Activated naive CD8-positive, alpha-beta T cell treated with anti-CD3 and anti-CD28 coated beads, Interleukin-2, amount 10 ng/mL, durations not matched to agents 7 days and 5 days (primary cell): ENCODE measurements at places on chromosomes 11 and 22.

DNA sequence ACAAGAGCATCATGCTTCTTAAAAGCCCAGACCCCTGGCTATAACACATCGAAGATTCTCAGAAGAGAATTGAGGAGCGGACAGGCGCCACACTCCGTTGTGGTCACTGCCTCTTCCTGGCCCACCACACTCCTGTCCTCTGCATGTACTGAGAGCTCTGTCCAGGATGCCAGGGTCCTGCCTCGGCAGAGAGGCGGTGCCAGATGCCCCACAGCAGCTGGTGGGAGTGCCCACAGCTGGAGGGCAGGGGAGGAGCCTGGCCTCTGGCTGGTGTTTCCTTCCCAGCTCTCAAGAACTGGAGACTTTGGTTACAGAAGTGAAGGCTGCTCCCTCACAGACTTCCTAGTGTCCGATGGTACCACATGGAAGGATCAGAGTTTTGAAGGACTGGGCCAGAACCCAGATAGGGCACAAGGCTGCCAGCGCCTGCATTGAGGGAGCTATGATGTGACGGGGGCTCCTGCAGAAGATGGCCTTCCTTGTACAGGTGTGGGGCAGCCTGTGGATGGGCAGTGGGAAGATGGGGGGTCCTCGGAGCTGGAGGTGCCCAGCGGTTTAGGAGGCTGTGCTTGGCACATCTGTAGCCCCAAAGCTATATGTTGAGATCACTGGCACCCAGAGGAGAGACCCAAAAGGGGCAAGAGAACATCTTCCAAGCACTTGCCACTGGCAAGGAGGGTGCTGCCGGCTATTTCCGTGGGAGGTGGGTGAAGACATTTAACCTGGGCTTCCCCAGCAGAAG is 19.4 kb downstream of the RSPH14 start:
- DNase-seq, result no peak

DNA sequence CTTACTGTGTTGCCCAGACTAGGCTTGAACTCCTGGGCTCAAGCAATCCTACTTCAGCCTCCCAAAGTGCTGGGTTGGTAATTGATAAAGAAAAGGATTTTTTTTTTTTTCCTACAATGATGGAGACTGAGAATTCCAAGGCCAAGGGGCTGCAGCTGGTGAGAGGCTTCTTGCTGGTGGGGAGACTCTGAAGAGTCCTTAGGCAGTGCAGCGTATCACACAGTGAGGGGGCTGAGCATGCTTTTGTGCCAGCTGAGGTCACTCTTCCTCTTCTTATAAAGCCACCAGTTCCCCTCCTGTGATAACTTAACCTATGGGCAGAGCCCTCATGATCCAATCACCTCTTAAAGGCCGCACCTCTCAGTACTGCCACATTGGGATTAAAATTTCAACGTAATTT is 28.2 kb upstream of the CCDC81 start:
- no peak for DNase-seq

DNA sequence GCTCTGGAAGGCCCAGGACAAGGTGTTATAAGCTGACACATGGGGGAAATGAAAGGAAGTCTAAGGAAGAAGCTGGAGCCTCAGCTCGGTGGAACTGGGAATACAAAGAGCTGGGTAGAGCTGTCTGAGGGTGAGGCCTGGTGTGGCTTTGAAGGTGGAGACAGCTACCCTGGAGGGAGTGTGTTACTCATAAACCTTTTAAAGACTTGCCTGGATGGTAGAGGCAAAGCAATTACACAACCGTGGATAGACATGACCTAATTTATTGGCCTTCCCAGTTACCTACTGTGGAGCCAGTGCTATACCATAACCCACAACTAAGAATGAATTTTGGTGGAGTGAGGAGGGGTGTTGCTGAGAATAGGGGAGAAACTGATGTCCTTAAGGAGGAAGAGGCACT is 22.6 kb downstream of the EXPH5 start:
- DNase-seq, result no peak

- peak; percentile 47 for DNase-seq
Observed at GRCh38 chr11:116605543-116606459, 167.0 kb downstream of the BUD13 start.

- DNase-seq, result peak; percentile 56
Observed at GRCh38 chr11:119108146-119108856, 1.2 kb downstream of the C2CD2L start.

DNA sequence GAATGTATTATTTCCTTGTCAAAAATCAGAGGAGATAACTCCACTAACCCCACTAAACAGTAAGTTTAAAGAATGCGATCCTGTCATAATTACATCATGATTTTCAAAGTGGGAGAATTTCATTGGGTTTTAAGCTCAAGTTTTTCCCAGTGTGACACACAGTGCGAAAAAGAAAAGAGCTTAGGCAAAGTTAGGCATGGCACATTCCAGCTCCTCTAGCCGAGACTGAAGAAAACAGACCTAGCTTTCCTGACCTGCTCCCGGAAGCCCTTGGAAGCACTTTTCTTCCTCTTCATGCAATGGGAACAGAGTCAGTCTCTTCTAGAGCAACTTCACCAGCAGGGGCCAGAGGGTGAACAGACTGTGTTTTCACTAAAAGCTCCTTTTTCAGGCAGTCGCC is 76.6 kb upstream of the AKIP1 start:
- DNase-seq, result no peak

- peak; percentile 57 for DNase-seq
Observed at GRCh38 chr22:18110194-18110953, at the start of gene TUBA8. Gene TUBA8 (plus strand): TSS chr22:18110809. CDS start chr22:18110866, 57 bp downstream.

GRCh38 chr11:85444479-85444878 is 182.7 kb downstream of the DLG2 start:
- DNase-seq, result no peak

GRCh38 chr11:72497731-72498130 is 63.4 kb upstream of the CLPB start:
- no peak for DNase-seq

DNA sequence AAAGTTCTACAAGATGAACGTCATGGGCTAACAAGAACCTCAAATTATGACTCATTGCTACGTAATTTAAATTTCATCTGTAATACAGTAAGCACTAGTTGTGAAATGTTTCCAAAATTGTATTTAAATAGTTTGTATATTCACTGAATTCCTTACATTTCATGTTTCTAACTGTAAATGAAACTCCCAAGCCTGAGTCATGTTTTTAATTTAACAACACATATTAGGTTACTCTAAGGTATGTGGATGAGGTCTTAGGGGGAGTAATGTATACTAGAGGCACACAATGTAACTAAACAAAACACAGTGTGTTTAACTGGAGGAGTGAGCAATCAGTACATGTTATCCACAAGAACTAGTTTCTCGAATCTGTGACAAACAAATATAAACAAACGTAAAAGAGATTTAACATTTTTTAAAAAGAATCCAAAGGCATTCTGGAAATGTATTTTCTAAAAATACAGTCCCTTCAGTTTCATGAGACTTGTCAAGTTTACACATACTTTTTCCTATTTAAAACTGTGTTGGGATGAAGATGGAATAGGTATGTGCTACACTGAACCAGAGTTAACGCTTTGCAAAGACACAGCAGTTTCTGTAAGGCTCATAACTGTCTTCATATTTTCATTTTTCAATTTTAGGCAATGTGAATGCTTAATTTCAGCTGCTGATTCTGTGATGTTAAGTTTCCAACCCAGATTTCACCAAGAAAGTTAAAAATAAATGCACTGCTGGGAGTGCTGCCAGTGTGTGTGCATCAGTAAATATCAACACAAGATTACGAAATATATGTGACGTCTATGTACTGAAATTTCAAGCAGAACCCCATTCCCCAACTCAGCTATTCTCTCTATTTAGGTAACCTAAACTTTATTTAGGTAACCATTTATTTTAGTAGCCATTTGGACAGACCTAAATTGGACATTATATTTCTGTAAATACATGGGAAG is 52.6 kb downstream of the PITPNB start:
- no peak for DNase-seq

- DNase-seq, result no peak
Observed at GRCh38 chr11:18578975-18579598, 9.4 kb downstream of the UEVLD start.

DNA sequence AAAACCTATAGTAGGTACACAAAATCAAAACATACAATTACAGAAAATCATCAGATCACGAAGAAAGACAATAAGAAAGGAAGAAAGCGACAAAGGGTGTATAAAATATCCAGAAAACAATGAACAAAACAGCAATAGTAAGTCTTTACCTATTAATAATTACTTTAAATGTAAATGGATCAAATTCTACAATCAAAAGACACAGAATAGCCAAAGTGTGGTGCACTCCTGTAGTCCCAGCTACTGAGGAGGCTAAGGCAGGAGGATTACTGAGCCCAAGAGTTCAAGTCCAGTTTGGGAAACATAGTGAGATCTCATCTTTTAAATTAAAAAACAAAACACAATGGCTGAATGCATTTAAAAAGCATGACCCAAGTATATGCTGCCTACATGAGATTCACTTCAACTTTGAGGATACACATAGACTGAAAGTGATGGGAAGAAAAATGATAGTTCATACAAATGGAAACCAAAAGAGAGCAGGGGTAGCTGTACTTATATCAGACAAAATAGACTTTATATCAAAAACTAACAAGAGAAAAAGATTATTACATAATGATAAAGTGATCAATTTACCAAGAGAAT is 40.6 kb downstream of the ASCL2 start:
- DNase-seq, result no peak

DNA sequence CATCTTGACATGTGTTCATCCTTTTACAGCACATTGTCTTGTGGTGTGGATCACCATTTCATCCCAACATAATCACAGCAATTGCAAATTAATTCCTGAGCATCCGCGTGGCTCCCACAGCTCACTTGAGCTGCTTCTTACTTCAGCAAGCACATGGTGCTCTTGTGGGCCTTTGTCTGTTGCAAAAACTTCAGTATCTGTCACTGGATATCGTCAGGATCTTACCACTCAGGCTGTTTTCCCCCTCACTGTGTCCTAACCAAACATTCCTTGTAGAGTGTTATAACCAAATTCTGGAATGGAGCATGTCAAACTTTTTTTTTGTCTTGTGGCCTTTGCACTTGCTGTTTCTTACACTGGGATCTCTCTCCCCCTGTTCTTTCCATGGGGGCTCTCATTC is 683.1 kb upstream of the ARHGAP42 start:
- DNase-seq, result no peak

GRCh38 chr22:26785932-26786331 is 128.5 kb downstream of the MIAT start:
- DNase-seq, result no peak

GRCh38 chr22:39710380-39711150 is 140.0 kb downstream of the CACNA1I start:
- no peak for DNase-seq

GRCh38 chr22:25976356-25976755 is 192.9 kb upstream of the SEZ6L start:
- DNase-seq, result no peak

GRCh38 chr11:94090401-94090800 is 38.2 kb upstream of the PANX1 start:
- no peak for DNase-seq

DNA sequence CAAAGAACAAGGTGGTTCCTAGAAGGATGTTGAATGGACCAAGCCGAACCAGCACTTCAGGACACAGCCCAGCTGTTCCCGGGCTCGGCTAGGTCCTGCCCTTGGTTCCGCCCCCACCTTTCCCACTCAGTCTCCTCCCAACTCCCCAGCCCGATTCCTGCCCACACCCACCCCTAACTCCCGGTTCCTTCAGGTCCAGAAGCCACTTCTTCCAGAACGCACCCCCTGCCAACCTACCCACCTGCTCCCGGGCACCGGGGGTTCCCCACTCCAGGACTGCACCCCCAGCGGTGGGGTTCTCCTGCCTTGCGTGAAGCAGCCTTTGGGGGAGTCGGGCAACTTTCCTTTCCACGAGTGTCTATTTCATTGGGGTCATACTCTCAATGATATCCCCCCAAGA is 30.7 kb downstream of the CERK start:
- no peak for DNase-seq

- no peak for DNase-seq
Observed at GRCh38 chr11:26044389-26044788, 287.5 kb upstream of the ANO3 start.

- DNase-seq, result no peak
Observed at GRCh38 chr11:911031-911889, 650 bp upstream of the CHID1 start.

GRCh38 chr11:130394615-130395014 is 33.8 kb downstream of the ADAMTS8 start:
- DNase-seq, result no peak

GRCh38 chr11:45158210-45158731 is 11.8 kb downstream of the PRDM11 start:
- no peak for DNase-seq

DNA sequence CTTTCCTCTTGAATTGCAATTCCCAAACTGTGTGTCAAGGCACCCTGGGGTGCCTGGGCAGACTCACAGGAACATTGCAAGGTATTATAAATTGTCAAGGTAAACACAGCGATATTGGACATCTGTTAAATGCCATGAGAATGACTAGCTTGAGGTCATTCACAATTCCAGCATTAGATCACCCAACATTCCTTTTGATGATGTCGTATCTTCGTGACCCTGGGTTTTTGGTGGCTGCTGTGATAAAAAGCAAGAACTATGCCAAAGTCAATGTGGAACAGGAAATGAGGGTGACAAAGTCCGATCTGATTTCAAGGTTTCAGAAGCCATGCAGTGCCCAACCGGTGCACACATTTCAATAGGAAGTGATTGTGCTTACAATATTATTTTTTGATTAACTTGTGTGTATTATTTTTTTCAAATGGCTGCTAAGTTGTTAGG is 458.4 kb downstream of the MIAT start:
- no peak for DNase-seq

- DNase-seq, result no peak
Observed at GRCh38 chr11:12692229-12693075, 18.2 kb downstream of the TEAD1 start.

GRCh38 chr11:92411431-92411830 is 186.8 kb downstream of the FAT3 start:
- no peak for DNase-seq

DNA sequence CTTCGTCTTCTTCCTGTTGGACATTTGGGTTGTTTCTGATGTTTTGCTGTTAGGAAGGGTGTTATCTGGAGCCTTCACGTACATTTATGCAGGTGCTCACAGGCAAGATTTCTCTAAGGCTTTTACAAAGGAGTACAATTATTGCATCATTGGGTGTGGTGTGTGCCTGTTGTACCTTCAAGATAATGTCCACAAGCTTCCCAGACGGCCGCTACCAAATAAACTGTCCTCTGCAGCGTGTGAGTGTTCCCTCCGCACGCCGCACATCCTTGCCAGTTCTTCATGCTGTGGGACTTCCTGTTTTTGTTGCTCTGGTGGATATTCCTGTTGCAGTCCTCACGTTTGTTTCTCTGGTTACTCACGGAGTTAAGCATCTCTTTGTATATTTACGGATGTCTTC is 133.3 kb downstream of the TBC1D22A start:
- DNase-seq, result no peak

- no peak for DNase-seq
Observed at GRCh38 chr22:20604776-20605221, 97.4 kb downstream of the MED15 start.

DNA sequence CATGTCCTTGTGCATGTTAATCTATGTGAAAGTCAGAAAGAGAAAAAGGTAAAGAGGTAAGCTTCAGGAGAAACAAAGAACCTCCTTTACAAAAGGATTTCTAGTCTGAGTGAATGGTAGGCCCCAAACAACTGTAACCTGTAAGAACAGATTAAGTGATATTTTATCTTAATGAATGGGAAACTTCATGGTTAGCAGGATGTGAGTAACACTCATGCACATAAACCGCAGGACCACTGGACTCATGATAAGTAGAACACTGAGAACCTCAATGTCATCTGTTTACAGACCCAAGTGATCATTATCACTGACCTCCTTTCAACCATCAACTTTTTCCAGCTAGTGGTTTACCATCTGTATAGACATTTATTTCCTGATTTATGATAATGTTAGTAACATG is 19.9 kb downstream of the OR8G5 start:
- no peak for DNase-seq

GRCh38 chr11:107856180-107856980 is 2.2 kb downstream of the SLC35F2 start:
- DNase-seq, result no peak
